ENCODE measurements at places on chromosomes 5 and 9.
A peak's percentile ranks its signal among the peaks of the same experiment; 100 is the strongest.

GRCh38 chr5:33892620-33893137 is 889 bp upstream of the ADAMTS12 start:
- DNase-seq: peak; percentile 96

- no peak for DNase-seq
Observed at GRCh38 chr5:66358741-66359140, 214.6 kb downstream of the SREK1 start.

DNA sequence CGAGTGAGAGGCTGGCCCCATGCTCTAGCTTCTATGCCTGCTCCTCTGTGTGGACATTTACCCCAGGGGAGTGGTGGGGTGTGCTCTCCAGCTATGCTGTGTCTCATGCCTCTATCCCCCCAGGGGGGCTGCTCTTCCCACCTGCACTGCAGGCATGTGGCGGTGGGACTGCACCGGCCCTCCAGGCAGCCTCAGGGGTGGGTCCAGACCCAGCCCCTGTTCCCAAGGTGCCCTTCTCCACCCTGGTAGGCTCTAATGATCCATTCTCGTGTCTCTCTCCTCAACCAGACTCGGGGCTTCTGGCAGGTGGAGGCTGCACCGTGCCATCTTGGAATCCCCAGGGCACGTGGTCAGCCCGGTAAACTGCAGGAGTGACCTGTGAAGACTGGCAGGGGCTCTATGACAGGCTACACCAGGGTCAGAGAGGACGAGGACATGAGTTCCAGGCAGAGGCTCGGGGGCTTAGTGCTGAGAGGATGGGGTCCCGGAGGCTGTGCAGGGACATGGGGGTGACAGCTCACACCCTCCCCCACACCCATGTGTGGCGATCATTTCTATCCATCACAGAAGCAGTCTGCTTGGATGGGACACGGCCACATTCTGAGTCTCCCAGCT is 22.7 kb upstream of the COL5A1 start:
- DNase-seq: no peak

DNA sequence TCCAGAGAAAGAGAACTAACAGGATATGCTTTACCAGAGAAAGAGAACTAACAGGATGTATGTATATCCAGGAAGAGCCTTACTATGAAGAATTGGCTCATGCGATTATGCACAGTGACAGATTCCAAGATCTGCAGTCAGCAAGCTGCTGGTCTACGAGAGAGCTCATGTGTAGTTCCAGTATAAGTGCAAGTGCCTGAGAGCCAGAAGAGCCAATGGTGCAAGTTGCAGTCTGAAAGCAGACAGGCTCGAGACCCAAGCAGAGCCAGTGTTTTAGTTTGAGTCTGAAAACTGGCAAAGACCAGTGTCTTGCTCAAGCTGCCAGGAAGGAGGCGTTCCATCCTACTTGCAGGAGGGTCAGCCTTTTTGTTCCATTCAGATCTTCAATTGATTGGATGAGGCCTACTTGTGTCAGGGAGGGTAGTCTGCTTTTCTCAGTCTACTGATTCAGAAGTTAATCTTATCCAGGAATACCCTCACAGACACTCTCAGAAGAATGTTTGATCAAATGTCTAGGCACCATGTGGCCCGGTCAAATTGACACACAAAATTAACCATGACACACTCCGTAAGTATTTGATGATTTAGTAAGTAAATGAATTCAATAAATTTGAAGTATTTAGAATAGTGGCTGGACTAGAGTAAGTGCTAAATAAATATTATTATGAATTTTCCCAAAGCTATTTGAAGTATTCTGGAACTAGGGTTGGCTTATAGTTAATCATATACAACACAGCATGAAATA is 372.1 kb upstream of the SGCD start:
- no peak for DNase-seq

DNA sequence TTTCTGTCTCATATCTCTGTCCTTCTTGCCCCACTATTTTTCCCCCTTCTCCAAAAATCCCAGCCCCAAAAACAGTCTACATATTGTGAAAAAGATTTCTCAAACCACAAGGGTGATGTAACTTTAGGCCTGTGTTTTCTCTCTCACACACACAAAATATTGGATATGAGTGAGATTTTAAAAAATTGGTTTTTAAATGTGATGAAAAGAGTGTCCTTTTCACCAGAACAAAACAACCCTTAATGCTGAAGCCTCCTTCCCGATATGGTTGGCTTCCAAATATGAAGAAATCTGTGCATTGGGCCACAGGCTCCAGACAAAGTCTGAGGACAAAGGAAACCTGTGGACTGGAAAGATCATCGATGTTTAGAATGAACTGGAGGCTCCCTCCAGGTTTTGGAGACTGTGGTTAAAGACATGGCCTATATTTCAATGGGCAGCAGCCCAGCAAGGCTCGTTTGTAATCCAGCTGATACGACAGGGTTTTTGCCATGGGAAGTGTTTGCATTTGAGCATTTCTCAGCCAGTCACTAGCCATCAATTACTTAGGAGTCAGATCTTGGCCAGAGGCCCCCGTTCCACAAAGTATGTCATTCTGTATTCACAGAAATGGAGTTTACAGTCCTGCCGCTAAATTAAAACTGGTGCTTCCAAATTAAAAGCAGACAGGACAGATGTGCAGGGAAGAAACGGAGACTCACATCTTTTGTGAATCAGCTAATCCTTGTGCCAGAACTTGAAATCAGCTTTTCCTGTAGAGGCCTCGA is 546.3 kb downstream of the EBF1 start:
- DNase-seq: no peak

DNA sequence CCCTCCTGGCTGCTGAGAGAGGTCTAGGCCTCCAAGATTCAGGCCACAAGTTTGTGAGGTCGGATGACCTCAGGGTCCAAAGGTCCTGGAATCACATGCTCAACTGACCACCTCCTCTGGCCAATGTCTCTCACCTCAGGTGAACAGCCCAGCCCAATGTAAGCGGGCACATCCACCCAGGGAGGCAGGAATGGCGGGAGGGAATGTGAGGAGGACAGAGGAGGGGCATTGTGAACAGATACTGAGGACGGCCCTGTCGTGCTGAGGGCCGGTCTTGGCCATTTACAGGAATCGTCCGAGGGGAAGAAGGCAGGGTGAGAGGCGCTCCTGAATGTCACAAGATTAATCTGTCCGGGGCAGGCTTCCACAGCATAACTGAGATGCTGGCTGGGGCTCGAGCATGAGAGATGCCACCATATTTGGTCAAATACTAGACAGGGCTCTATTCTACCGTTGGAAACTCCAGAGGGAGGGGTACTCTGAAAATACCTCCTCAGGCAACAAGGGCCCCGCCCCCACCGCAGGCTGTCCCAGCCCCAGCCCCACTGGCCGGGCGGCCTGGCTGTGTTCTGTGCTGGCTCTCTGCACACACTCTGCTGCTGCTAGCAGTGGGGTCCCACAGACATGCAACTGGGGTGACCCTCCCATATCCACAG is 1.5 kb upstream of the IL17B start:
- no peak for DNase-seq

DNA sequence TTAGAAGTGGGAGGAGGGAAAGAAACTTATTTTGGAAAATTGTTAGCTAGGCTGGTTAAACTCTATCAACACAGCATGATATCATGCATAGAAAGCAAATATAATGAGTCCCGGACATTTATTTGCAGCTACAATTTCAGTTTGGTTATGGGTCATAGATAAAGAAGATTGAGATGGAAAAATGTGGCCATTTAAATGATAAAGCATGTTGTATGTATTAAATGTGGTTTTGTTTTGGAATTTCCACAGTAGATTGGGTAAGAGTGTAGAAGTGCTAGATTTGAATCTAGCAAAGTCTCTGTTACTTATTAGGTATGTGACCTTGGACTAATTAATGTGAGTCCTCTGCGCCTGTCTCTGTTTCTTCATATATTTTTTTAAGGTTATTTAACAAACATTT is 217.4 kb downstream of the KDM4C start:
- no peak for DNase-seq

DNA sequence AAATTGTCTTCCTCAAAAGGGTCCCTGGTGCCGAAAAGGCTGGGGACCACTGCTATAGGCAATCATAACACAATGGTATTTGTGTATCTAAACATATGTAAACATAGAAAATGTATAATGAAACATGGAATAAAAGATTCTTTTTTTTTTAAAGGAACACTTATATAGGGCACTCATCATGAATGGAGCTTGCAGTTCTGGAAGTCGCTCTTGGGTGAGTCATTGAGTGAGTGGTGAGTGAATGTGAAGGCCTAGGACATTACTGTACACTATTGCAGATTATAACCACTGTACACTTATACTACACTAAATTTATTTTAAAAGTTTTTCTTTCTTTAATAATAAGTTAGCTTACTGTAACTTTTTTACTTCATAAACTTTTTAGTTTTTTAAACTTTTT is 176.4 kb downstream of the ARRDC3 start:
- DNase-seq: peak; percentile 66

DNA sequence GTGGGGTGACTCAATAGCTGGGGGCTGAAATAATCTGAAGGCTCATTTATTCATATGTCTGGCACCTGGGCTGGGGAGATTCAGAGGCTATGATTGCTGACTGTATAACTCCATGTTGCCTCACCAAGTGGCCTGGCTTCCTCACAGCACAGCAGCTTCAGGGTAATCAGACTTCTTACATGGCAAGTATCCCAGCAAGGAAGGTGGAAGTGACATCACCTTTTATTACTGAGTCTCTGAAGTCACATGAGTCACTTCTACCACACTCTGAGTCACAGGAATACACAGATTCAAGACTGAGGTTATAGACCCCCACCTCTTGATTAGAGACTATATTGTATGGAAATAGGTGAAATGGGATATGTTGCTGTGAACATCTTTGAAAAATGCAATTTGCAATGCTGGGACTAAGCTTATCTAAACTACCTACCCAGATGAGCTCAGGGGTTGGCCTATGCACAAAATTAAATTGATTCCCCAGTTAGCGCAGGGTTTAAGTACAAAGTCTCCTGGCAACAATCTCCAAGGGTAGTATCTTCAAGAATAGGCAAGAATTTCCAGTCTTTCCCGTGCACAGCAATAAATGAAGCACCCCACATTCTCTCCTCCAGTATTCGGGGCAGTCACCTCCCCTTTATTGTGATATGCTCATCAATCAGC is 553.1 kb downstream of the LRRC70 start:
- DNase-seq: peak; percentile 77

GRCh38 chr5:153352685-153353219 is 137.7 kb upstream of the GRIA1 start:
- no peak for DNase-seq

GRCh38 chr5:61635271-61635670 is 303.2 kb downstream of the ZSWIM6 start:
- DNase-seq: no peak

- DNase-seq: peak; percentile 85
Observed at GRCh38 chr9:25964239-25964638, 286.0 kb upstream of the TUSC1 start.
